ENCODE measurements at places on chromosomes 12 and 14.

- no peak for DNase-seq
Observed at GRCh38 chr12:123055281-123055766, 74.8 kb downstream of the ARL6IP4 start.

GRCh38 chr14:29054119-29054518, 287.5 kb downstream of the FOXG1 start:
- DNase-seq: no peak

GRCh38 chr12:50069539-50069938, 12.1 kb downstream of the ASIC1 start:
- DNase-seq: no peak

DNA sequence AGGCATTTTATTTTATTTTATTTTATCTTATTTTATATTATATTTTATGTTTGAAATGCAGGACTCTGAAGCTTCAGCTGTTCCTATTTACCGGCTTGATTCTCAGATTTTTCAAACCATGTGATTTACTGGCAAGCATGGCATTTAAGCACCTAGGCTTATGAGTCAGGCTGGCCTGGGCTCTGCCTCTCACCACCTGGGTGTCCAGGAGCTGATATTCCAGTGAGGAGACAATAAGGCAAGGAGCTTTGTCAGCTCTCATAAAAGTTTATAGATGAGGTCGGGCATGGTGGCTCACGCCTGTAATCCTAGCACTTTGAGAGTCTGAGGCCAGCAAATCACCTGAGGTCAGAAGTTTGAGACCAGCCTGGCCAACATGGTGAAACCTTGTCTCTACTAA, 2.1 kb downstream of the DAO start:
- no peak for DNase-seq

DNA sequence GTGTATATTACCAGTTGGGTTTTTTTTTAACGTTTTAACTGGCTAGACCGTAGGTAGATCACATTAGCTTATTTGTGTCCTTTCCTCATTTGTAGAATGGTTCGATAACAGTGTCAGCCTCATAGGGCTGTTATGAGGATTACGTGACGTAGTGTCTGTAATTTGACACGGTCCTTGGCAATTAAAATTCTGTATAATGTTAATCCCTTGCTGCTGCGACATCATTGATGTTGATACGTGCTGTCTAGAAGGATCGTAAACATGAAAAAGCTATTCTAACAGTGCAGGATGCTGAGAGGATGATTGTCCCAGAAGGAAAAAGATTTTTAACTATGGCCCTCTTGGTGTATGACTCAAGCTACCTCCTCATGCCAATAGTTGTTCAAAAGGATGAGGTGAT, 50.9 kb downstream of the HSP90AA1 start:
- no peak for DNase-seq

Measured in cardiac muscle cell (in vitro differentiated cells and primary cell).